Kasumi-1 (cell line): ENCODE measurements at places on chromosomes 11 and 22.

GRCh38 chr11:96062134-96062533 lies 138.2 kb upstream of the MTMR2 start:
- no peak for DNase-seq

DNA sequence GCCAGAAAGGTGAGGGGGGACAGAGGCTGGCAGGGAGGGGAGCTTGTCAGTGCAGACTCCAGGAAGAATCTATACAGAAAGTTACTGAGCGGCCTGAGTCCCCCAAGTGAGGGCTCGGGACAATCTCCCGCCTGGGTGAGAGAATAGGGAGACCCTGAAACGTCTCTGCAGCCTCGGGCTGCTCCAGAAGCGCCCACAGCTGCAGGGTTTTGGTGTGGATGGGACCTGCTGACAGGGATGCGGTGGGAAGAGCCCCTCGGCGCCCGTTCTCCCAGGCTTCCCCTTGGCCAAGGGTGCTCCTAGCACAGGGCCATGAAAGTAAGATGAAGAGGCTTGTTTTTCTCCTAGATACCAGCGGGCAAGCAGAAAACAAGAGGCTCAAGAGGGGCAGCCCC lies 743 bp upstream of the RCE1 start:
- DNase-seq, result no peak

DNA sequence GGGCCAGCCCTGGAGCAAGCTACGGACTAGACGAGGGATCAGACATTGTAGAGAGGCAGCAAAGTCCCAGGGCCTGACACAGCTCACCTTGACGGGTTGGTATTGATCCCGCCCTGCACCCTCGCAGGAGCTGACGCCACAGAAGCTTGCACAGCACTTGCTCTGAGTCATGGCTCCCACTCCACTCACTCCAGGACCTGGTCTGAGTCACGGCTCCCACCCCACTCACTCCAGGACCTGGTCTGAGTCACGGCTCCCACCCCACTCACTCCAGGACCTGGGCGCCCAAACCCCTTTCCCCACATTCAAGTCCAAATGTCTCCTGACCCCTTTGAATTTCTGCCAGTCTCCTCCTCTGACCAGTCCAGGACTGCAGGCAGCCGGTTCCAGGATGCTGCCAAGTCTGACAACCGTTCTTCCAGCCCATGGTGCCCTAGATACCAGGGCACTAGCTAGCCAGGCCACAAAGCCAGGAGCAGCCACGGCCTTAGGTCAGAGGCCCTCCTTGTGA lies 6.0 kb upstream of the PNPLA5 start:
- DNase-seq, result no peak

- DNase-seq, result peak; percentile 79
Observed at GRCh38 chr11:78798663-78799062, 224.0 kb upstream of the NARS2 start.

DNA sequence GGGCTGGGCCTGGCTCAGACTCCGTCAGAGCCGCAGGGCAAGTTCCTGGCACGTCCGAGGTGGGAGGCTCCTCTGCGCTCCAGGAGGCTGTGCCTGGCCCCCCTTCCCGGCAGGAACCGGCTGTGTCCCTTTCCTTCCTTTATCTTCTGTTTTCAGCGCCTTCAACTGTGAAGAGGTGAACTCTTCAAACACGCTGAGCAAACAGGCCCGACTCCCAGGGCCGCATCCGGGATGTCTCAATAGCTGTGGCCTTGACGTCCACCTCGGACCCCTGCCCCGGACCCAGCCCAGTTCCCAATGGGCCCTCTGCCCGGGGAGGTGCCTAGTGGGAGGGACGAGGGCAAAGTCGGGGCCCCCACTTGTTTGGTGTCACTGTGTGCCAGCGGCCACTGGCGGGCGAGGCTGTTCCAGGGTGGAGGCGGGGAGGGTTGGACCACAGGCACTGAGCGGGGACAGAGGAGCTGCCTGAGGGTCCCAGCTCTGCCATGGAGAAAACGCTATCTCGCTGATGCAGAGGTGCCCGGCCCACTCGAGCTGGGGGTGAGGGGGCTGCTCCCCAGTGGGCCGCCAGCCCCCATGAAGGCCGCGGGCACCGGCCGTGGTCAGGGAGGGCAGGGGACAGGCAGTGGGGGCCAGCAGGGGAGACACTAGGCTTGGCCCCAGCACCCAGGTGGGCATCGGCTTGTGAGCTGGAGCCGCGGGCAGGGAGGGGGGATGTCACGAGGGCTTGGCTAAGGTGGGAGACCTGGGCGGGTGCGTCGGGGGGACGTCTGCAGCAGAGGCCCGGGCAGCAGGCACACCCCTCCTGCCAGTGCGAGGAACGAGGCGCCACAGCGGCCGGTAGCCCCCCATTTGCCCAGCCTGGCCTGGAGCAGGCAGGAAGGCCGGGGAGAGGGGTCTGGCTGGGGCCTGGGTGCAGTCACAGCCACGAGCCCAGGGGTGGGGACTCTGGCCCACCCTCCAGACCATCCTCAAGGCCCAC lies 2.7 kb upstream of the MUC5B start:
- DNase-seq, result no peak

DNA sequence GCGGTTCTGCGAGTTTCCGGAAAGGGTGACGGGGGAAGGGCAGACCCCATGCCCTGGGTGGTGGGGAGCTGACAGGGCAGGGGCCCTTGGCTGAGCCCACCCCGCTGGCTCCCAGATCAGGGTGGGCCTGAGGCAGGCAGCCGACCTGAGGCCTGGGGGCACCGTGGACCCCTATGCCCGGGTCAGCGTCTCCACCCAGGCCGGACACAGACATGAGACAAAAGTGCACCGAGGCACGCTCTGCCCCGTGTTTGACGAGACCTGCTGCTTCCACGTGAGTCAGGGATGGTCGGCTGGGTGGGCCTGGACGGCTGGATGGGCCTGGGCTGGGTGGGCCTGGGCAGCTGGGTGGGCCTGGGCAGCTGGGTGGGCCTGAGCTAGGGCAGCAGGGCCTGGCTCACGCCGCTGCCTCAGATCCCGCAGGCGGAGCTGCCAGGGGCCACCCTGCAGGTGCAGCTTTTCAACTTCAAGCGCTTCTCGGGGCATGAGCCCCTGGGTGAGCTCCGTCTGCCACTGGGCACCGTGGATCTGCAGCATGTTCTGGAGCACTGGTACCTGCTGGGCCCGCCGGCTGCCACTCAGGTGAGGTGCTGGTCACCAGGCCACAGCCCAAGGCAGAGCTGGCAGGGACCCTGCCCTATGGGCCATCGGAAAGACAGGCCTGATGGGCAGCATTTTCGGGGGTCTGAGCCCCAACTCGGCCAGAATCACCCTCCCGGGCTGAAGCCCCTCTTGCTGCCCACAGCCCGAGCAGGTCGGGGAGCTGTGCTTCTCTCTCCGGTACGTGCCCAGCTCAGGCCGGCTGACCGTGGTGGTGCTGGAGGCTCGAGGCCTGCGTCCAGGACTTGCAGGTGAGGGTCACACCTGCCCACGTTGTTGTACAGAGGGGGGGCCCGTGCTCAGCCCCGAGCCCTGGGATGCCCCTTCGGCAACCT lies 1.5 kb downstream of the SYT8 start:
- DNase-seq, result no peak

GRCh38 chr11:117918366-117919255 lies 10.6 kb downstream of the TMPRSS13 start:
- no peak for DNase-seq

DNA sequence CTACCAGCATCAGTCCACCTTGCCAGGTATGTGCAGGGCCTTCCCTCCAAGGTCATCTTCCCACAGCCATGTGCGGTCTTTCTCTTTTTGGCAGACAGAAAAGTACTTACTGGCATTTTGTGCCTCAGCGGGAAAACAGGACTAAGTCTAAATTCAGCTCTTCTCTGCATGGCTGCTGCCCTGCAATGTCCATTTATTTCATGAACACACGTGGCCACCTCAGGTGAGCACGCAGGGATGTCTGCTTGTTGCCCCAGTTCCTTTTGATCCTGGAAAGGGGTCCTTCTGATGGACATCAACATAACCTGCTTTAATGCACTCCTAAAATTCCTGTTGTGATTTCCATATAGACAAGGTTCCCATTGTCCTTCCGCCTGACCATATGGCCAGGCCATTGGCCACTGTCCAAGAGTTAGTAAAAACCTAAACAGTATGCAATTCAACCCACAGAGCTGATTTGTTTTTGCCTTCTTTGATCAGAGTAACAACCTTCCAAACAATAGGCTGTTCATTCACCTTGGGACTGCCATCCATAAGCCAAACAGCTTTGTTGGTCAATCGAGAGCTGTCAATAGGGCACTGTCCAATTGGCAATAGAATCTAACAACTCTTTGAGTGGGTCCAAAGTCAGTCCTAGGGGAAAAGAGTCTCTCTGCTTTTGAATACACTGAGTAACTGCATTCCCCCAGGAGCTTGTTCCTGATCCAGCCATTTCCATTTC lies 5.9 kb downstream of the TREH start:
- DNase-seq, result no peak

DNA sequence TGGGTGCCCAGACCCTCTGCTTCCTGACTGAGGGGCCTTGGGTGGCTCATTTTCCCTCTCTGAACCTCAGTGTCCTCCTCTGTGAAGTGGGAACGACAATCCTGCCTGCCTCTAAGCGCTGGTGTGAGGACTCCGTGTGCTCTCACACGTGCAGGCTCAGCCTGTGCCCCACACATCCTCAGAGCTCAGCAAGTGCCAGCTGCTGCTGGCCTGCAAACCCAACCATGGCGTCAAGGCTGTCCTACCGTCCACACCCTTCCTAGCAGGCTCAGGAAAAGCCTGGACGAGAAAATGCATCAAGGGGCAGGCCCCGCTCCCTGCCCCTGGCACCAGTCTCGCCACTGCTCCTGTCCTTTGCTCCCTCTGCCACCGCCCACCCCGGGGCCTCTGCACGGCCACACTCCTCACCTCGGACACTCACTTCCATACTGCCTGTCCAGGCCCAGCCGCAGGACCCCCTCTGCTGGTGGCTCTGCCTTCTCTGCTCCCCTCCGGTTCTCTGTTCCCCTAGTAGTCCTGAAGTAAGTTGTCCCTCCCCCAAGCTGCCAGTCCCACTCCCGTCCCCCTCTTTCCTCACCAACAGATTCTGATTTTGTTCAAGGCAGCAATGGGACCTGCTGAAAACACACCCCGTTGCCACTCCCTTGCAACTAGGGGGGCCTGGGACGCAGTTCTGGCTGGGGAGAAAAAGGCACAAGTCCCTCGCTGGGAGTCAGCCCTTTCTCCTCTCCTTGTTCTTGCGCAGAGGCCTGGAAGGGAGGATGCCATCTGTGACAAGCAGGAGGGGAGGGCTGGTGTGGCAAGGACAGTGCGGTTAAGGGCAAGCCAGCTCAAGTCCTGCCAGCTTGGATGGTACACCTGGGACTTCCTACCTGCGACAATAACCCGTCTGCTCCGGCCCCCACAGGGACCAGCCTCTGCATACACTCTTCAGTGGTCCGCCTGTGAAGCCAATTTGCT lies 62.2 kb downstream of the ARFGAP3 start:
- peak; percentile 22 for DNase-seq

DNA sequence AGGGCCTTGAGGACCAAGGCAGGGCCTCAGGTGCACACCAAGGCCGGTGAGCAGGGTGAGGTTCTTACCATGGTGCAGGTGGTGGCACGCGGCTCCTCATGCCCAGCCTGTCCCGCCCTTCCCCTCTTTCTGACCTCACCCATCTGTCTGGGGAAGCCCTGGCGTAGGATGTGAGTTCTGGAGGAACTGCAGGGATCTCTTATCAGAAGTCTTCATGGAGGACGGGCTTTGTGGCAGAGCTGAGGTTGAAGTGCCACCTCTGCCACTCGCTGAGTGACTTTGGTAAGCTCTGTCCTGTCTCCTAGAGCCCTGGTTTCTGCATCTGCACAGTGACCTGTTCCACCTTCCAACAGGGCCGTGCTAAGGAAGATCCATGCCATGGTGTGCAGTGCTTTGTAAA lies 49.1 kb downstream of the LRRC32 start:
- DNase-seq, result no peak

- no peak for DNase-seq
Observed at GRCh38 chr11:8368194-8368593, 104.5 kb upstream of the LMO1 start.

DNA sequence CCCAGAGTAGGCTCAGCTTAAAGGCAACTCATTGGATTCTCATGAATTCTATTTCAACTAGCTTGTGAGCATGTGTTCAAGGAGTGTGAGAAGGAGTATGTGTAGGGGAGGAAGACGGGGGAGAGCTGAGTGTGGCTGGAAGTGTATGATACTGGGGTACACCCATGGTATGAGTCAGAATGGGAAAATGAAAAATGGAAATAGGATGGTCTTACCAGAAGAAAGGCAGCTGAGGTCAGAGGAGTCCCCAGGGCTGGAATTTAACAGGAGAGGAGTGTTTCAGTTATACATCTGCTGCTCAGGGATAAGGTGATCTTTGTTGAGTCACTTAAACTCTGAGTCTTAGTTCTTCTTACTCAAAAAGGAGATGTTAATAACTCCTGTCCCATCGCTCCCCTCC lies 6.7 kb upstream of the ADAMTS15 start:
- DNase-seq, result no peak

GRCh38 chr11:111843661-111844060 lies 27.7 kb downstream of the ALG9 start:
- DNase-seq, result no peak

DNA sequence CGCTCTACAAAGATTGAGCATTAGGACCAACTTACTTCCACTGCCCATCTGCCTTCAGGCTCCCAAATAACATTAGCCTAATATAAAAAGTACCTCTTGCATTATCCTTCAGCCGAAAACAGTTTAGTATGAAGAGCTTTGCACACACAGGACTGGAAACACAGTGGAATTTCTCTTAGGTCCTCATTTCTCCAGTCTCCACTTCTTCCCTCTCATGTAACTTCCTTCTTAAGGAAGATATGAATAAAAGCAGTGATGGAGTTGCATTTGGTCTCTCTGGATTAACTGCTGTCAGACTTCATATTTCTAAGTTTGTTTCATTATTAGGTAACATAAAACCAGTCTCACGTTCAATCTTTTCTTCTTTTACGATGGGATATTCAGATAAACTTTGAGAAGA lies 5.6 kb upstream of the MPEG1 start:
- no peak for DNase-seq

GRCh38 chr11:30488304-30488998 lies 97.7 kb downstream of the MPPED2 start:
- no peak for DNase-seq
